ENCODE measurements at places on chromosomes 1 and 21.
A peak's percentile ranks its signal among the peaks of the same experiment; 100 is the strongest.

DNA sequence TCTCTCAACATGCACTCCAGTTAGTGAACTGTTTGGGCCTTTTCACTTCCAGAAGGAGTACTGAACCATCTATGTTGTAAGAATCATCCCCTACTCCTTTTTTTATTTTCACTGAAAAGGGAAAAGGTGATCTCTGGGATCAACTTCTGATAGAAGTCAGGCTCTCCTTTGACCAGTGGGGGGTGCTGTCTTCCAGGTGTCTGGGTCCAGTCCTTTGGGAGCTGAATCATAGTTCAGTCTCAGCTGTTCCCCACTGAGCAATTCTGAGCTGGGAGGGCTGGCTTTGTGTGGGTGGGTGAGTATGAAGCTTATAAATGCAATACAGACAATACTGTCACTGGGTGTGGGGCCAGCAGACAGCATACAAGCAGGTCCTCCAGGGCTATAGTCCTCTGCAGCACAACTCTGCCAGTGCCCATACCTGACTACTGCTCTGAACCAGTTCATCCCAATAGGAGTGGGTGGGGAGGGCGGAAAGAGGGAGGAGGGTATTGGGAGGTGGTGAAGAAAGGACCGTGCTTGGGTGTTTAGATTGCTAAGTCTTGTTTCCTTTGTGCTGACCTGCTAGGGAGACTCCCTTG lies 12.5 kb upstream of the SARS1 start:
- peak; percentile 81 for DNase-seq

GRCh38 chr21:41715649-41716281 lies 51.1 kb downstream of the RIPK4 start:
- DNase-seq: no peak

- no peak for DNase-seq
Observed at GRCh38 chr1:241292973-241293372, 64.0 kb downstream of the RGS7 start.

- DNase-seq: no peak
Observed at GRCh38 chr1:198472119-198472518, 68.4 kb downstream of the ATP6V1G3 start.

DNA sequence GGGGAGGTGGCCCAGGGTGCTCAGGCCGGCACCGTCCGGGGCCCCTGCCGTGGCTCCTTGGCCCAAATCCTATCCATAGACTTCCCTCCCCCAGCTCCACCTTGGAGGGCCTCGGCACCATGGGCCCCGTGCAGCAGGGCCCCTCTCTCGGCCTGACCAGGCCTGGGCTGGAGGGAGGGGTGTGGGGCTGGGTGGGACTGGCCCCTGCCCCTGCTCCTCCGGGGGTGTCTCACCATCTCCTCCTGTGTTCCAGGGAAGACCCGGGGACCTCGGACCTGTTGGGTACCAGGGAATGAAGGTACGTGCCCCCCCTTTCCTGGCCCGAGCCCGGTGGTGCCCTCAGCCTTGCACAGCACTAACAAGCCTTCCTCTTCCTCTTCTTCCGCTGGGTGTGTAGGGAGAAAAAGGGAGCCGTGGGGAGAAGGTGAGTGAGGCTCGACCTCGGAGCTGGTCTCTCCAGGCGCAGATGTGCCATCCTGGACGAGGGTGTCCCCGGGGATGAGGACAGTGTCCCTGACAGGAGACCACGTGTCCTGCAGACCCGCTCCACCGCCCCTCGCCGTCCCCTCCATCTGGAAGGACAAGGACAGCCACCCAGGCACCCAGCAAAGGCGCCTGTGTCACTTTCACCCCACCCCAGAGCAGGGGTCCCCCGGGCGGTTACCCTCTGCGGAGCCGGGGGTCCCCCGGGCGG lies 7.9 kb downstream of the COL6A1 start:
- no peak for DNase-seq

DNA sequence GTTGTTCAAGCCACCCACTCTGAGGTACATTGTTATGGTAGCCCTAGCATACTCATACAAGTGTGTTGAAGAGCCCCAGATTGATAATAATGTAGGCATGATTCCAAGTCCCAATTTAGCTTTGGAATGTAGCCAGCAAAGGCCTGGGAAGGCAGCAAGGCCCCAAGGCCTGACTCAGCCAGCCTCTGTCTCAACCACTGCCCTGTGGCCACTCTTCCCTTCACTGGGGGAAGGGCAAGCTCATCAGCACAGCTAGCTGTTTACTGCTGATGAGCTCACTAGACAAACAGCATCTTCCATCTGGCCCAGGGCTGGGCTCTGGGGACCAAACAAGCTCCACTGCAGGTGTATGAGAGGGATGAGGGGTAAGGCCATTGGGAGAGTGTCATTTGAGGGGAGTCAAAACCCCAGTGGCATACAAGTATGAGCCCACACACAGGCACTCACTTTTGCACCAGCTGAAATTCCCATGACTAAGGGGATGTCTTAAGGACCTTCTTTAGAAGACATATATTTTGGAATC lies 2.2 kb upstream of the IRF6 start:
- DNase-seq: no peak

- DNase-seq: no peak
Observed at GRCh38 chr1:162389021-162389818, 7.7 kb downstream of the C1orf226 start.

GRCh38 chr1:35577071-35577998 lies 4.2 kb downstream of the TFAP2E start:
- DNase-seq: peak; percentile 86

GRCh38 chr21:44532712-44533111 lies 7.3 kb downstream of the KRTAP10-1 start:
- DNase-seq: no peak

- no peak for DNase-seq
Observed at GRCh38 chr1:208347191-208347590, 103.0 kb upstream of the PLXNA2 start.

All from Karpas-422 (cell line).